A549 (cell line): ENCODE measurements at places on chromosomes 3 and 15. TPM values are rescaled to one million over a fixed set of nuclear protein-coding genes. Genes with fewer than 3 reads are reported as not detected.

Gene TMOD2
- 1.6 to 2.1 TPM (median 2.0 TPM) in 3 replicates for polyA plus RNA-seq

Gene PCLAF
- polyA plus RNA-seq, result 204 to 221 TPM (median 218 TPM) in 3 replicates

Gene CASR
- not detected in 3 replicates for polyA plus RNA-seq

Gene A4GNT
- polyA plus RNA-seq, result not detected in 3 replicates

Gene STOML1
- polyA plus RNA-seq, result 4.9 to 6.3 TPM (median 5.7 TPM) in 3 replicates

Gene C3orf80
- 2.0 to 3.7 TPM (median 3.5 TPM) in 3 replicates for polyA plus RNA-seq

Gene SKOR1
- polyA plus RNA-seq, result 0.04 to 0.11 TPM (median 0.05 TPM) in 3 replicates

Gene PCSK6
- 10.0 to 11.1 TPM (median 10.8 TPM) in 3 replicates for polyA plus RNA-seq

Gene MST1R
- polyA plus RNA-seq, result 5.9 to 6.1 TPM (median 6.0 TPM) in 3 replicates

Gene SKIL
- 39.6 to 43.8 TPM (median 40.3 TPM) in 3 replicates for polyA plus RNA-seq

Gene DUOXA1
- 0.23 to 0.49 TPM (median 0.30 TPM) in 3 replicates for polyA plus RNA-seq

Gene NR1D2
- polyA plus RNA-seq, result 7.2 to 8.1 TPM (median 7.4 TPM) in 3 replicates
